ENCODE measurements at places on chromosomes 2 and 18.

GRCh38 chr18:55116863-55117262 is 157.6 kb upstream of the CCDC68 start:
- DNase-seq: no peak

- DNase-seq: peak; percentile 96
Measured at GRCh38 chr2:222655787-222656525, at the start of gene FARSB. Gene FARSB, minus strand, starts transcription at chr2:222656092. Its CDS starts 19 bp downstream, at chr2:222656073.

GRCh38 chr2:74587664-74588277 is 33.3 kb downstream of the DOK1 start:
- peak; percentile 3 for DNase-seq

- DNase-seq: no peak
Measured at GRCh38 chr2:173752152-173752551, 213.0 kb downstream of the SP3 start.

- DNase-seq: no peak
Measured at GRCh38 chr2:119283873-119284331, 60.3 kb downstream of the STEAP3 start.

GRCh38 chr18:42339372-42339771 is 384.3 kb downstream of the PIK3C3 start:
- DNase-seq: no peak

- DNase-seq: no peak
Measured at GRCh38 chr2:72669121-72669520, 156.7 kb downstream of the EXOC6B start.

GRCh38 chr2:6831229-6831628 is 34.5 kb downstream of the CMPK2 start:
- DNase-seq: no peak

GRCh38 chr2:47265158-47265557 is 110.0 kb upstream of the STPG4 start:
- no peak for DNase-seq

DNA sequence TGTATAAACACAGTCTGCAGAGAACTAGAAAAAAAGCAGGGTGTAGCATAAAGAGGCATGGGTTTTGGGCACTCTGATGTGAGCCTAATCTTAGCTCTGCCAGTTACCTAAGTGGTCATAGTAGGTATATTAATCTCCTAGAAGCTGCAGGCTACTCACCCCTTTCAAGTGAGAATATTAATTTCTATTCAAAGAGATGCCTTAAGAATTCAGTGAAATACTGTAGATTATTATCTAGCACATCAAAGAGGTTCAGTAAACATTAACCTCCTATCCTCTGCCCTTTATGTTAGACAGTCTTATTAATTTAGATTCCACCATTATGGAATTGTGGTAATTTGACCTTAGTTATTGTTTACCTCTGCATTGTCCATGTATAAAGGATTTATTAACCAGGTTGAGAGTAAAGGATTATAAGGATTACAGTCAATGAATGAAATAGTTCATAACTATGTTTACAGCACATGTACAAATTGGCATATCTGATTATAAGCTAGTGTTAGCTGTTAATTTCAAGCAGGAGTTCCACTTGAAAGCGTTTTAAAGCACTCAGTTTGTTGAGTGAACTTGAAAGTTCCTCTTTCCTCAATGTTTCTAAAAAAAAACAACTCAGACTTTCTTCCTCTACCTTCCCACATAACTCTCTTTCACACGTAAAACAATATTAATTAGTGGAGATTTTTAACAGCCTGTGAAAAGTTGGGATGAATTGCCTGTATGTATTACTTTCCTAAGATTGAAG is 150.6 kb upstream of the EPC2 start:
- DNase-seq: no peak

- DNase-seq: no peak
Measured at GRCh38 chr18:6315517-6316331, 99.0 kb downstream of the L3MBTL4 start.

- no peak for DNase-seq
Measured at GRCh38 chr2:161119483-161119882, 40.7 kb upstream of the TANK start.

- no peak for DNase-seq
Measured at GRCh38 chr2:160977376-160977775, 182.9 kb upstream of the TANK start.

DNA sequence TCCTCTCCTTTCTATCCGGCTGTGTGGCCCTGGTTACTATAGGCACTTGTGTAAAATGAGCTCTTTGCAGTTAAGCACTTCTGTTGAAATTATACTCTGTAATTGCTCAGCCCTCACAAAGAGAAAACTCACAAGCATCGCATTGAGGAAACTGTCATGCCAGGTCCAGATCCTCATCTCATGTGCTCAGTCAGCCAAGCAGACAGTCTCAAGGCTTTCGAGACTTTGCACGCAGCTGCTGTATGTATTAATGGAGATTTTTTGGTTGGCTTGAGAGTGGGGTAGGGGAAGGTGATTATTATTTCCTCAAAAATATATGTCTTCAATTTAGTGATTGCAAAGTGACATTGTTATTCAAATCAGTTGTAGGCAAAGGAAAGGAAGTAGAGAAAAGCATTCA is 33.0 kb upstream of the PHLPP1 start:
- peak; percentile 22 for DNase-seq

- DNase-seq: no peak
Measured at GRCh38 chr2:115796078-115796477, 1353.6 kb downstream of the DPP10 start.

- no peak for DNase-seq
Measured at GRCh38 chr2:238255636-238256035, 15.8 kb upstream of the HES6 start.

GRCh38 chr18:490624-491023 is 9.9 kb downstream of the COLEC12 start:
- no peak for DNase-seq

DNA sequence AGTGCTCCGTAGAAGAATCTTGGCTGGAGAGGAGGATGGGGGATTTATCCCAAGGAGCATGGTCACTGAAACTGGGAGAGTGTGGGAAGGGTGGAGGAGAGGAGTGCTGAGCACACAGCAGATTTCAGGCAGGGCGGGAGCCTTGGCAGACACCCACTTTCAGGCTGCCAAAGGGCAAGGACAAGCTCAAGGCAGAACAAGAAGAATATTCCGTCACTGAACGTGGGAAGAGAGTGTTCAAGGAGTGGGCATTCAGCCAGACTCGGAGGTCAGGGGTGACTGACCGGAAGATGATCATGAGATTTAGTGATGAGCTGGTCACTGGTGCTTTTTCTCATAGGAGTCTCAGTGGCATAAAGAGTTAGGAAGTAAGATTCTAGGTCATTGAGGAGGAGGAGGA is 136.2 kb upstream of the RASGRP3 start:
- no peak for DNase-seq

DNA sequence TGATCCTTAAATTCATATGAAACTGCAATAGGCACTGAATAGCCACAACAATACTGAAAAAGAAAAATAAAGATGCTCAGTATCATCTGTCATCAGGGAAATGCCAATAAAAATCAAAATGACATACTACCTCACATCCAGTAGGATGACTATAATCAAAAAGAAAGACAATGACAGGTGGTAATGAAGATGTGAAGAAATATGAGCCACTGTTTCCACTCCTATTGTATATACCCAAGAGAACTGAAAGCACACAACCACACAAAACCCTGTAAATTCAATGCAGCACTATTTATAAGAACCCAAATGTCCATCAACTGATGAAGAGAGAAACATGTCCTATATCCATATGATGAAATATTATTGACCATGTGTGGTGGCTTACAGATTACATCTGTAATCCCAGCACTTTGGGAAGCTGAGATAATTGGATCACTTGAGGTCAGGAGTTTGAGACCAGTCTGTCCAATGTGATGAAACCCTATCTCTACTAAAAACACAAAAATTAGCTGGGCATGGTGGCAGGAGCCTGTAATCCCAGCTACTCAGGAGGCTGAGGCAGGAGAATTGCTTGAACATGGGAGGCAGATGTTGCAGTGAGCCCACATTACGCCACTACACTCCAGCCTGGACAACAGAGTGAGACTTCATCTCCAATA is 39.9 kb downstream of the MAP3K2 start:
- DNase-seq: no peak

GRCh38 chr2:64203858-64204632 is 59.8 kb upstream of the PELI1 start:
- DNase-seq: no peak

DNA sequence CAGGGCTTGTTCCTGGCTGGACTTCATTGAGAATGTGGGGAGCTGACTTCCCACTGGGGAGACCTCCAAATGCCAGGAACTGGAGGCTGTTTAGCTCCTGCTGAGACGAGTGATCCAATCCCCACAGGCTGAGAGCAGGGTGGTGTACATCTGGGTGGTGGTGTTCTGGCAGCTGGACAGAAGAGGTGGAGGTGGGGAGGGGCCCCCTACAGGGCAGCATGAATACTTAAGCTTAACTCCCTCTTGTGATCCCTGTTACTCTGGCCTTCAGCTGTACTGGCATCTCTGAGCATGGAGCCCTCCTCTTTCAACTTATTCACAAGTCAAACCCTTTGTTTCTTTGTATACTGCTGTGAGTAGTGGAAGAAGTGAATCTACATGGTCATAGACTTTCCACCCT is 167.8 kb upstream of the LYPD1 start:
- no peak for DNase-seq

DNA sequence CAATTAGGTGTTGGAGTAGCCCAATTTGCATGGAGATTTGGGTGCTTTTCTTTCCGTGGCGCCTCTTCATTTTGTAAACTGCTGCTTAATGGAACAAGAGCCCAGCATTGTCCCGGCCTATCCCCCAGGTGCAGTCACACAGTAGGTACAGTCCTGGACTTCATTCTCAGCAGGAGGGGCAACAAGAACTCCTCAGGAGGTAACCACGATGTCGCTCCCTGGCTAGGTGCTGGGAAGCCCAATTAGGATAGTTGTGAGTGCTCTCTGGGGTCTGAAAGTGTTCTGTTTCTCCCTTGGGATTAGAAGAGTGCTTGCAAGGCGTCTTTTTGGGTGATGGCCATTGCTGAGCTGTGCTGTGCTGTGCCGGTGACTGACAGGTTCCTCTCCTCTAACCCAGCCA is 53.8 kb downstream of the CABLES1 start:
- DNase-seq: no peak

DNA sequence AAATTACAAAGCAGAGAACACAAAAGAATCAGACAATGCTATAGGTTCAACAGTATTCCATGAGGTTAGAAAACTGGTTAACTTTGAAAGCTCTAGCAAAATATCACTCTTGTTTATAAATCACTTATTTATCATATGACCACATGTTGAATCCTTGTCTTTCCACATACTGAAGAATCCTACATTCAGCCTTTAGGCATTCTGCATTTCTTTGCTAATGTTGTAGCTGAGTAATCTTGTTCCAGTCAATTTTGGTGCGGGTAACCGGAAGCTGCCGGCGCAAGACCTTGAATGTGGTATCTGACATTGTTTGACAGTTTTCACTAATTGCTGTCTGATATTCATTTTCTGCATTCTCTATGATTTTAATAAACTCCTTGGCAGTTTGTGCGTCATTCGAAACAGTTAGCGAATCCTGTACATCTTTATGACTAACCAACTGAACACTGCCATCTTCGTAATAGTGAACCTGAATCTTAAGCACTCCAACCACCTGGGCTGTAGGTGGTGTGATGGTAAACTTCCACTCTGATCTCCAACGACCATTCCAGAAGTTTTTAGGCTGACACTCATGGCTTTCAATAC is 154.1 kb downstream of the BAZ2B start:
- DNase-seq: no peak

DNA sequence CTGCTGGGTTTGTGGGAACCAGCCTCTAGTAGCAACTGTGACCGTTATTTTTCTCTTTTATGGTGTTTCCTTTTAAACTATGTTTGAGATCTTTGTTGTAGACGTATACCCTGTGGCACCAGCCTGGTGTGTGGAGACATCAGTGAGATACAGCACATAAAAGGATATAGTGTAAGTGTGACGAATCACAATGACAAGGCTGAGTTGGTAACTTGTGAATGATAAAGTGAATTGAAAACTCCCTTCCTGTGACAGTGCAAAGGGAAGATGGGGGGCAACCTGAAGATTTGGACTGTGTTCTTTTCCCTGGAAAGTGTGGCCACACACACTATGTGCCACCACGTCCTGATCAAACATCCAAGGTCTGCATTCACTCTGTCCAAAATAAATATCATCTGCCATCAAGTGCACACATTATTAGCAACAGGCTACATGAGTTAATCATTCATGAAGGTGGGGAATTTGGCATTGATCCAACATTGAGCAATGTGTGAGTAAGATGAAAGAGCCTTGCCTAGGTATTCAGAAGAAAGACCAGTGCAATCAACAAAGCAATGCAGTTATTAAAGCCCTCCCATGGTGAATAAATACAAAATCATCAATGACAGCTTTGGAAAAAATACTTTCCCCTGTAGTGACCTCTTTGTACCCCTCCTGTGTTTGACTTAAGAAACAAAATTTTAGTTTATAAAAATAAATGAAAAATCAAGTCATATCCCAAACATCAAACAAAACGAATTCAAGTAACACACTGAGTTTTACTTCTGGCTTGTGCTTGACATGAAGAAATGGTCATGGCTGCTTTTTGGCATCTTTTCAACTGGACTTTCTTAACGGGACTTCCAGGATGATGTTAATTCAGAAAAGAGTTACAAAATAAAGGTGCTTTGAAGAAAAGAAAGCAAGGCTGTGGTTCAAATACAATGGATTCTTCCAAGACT is 1280.5 kb upstream of the ZEB2 start:
- no peak for DNase-seq

- DNase-seq: no peak
Measured at GRCh38 chr2:197710424-197711042, 5.4 kb downstream of the MARS2 start.

DNA sequence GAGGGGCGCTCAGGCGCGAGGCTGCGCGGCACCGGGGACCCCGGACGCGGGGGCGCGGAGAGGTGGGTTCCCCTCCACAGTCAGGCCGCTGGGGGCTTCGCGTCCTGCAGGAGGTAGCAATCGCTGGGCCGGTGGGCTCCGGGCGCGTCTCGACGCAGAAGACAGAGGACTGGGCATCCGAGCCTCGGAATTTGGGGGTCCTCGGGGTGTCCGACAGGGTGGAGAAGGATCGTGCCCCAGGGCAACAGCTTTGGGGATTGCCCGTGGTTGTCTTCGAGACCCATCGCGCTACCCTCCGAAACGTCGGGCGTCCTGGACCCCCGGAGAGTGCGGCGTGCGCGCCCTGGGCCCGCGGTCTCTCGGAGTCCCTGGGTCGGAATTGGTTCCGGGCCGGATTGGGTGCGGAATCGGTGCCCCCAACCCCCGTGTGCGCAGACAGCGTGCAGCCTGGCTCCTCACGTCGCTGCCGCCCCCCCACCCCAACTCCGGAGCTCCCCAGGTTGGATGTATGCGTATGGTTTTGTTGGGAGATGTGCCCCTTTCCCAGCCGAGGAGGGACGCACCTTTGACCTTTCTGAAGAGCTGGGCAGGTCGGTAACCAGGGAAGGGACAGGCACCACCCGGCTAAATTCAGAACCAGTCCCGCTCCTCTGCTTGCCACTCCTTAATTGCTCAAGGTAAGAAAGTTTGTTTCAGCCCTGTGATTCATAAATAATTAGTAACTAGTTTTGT is 750 bp downstream of the NPAS2 start:
- DNase-seq: no peak

Measured in NCI-H1436 treated with DMSO at 0.1 percent for 48 hours (cell line).